H54 (cell line): ENCODE measurements at places on chromosomes 3 and 15.

- DNase-seq: no peak
These were observed 15.6 kb downstream of the NBEAL2 start for GRCh38 chr3:46994801-46995731.

GRCh38 chr15:57432141-57432741 lies 55.9 kb downstream of the CGNL1 start:
- DNase-seq: no peak

DNA sequence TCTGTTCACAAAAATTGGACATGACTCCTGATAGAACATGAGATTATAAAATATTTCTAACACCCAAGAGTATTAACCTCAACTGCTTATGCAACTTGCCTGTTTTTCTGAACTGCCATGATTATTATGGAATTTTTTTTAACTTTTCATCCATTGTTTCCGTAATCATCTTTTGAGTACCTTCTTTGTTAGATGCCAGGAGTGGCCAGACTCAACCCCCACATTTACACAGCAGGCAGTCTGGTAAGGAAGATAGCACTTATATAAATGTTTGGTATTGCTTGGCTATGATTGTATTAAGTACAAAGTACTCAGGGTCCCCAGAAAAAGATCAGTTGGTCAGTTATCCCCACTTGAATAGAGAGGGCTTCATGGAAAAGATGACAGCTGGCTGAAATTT lies 74.3 kb downstream of the CRYBG3 start:
- no peak for DNase-seq

GRCh38 chr3:139201446-139202225 lies 142.2 kb upstream of the MRPS22 start:
- no peak for DNase-seq

- DNase-seq: no peak
These were observed 95.8 kb upstream of the UMPS start for GRCh38 chr3:124634210-124635168.

- no peak for DNase-seq
These were observed 28.1 kb downstream of the ADIPOQ start for GRCh38 chr3:186870421-186871201.

GRCh38 chr3:36744763-36745162 lies 19.6 kb downstream of the DCLK3 start:
- DNase-seq: no peak

- DNase-seq: no peak
These were observed 219.3 kb upstream of the CTNNB1 start for GRCh38 chr3:40979962-40980361.

- peak; percentile 17 for DNase-seq
These were observed 40.1 kb upstream of the MTMR10 start for GRCh38 chr15:31031471-31032067.

- DNase-seq: no peak
These were observed 37.0 kb upstream of the LMCD1 start for GRCh38 chr3:8464668-8465067.

- no peak for DNase-seq
These were observed 5.6 kb upstream of the LPP start for GRCh38 chr3:188148318-188148717.

DNA sequence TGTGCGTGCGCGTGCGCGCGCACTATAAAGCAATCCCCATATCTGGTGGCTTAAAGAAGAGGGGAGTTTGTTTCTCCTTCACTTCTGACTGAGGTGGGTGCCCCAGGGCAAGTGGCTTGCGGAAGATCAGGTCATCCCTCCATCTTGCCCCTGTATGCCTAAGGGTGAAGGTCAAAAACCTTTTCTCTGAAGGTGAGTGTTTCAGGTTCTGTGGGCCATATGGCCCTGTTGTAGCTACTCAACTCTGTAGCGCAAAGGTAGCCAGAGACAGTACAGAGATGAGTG lies 5.5 kb downstream of the ABTB1 start:
- no peak for DNase-seq

- DNase-seq: no peak
These were observed 2.7 kb downstream of the ZMAT3 start for GRCh38 chr3:179068779-179069530.

DNA sequence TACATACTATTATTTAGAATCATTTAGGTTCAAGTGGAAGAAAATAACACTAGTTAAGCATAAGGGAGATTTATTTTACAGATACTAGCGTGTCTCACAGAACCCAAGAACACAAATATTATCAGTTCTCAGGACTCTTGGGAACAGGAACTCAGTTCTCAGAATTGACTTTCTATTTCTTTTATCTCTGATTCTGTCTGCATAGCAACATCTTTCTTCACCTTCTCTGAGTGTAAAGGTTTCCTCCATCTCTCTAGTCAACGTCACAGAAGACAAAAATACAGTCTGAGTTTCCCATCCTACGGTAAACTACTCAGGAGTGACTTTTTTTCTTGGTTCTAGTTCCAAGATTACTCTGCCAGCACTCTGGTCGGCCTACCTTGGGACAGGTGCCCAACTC lies 220.0 kb downstream of the SV2B start:
- no peak for DNase-seq

DNA sequence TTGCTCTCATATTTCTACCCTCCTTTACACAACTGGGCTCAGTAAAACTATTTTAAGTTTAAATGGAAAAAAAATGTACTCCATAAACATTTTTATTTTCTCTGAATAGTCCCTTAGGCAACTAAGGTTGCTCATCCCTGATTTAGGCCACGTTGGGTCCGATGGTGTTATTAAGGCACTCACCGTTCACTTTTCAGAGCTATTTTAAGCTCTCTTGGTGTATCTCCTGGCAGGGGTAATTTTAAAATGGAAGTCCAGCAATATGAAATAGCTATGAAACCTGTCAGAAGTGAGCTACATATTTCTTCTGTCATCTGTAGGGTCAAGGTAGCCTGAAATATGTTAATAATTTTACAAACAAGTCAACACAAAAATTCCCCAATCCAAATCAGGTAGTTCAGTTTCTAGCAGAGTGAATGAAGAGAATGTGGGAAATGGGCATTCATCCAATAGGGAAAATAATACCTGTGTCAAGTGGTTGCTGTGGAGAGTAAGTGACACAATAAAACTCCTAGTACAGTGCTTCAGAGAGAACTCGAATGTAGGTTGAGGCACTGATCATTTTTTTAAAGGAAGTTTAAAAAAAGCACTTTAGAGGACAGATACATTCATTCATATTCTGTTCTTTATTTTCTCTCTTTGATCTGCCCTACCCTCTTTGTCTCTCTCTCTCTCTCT lies 209.3 kb upstream of the FEZF2 start:
- DNase-seq: no peak

- no peak for DNase-seq
These were observed 380.0 kb downstream of the PDCD6IP start for GRCh38 chr3:34178415-34178814.

- no peak for DNase-seq
These were observed 35.6 kb downstream of the PDCD6IP start for GRCh38 chr3:33834096-33834453.

GRCh38 chr3:53132347-53132746 lies 2.1 kb upstream of the RFT1 start:
- DNase-seq: no peak

DNA sequence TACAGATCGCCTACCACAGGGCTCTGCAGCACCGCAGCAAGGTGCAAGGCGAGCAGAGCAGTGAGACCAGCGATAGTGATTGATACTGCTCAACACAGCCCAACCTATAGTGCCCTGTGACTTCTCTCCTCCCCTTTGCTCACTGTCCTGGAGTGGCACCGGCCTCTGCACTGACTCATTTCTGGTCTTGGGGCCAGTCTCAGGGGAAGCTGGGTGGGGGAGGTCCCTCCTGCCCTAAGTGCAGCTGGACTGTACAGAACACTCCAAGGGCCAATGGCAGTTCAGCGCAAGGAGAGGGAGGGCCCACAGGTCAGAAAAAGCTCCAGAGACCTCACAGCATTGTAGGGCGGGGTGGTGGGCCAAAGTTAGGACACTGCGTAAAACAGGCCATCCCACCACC lies 2.5 kb upstream of the OGG1 start:
- peak; percentile 74 for DNase-seq

GRCh38 chr15:77311618-77312398 lies 108.1 kb downstream of the PEAK1 start:
- DNase-seq: no peak

GRCh38 chr3:79253704-79254103 lies 514.1 kb downstream of the ROBO1 start:
- DNase-seq: no peak

GRCh38 chr15:95298729-95299128 lies 1031.8 kb upstream of the NR2F2 start:
- DNase-seq: no peak

GRCh38 chr3:9678493-9678892 lies 25.1 kb upstream of the CPNE9 start:
- no peak for DNase-seq

- DNase-seq: no peak
These were observed 70.5 kb downstream of the PYDC2 start for GRCh38 chr3:191531434-191531972.

DNA sequence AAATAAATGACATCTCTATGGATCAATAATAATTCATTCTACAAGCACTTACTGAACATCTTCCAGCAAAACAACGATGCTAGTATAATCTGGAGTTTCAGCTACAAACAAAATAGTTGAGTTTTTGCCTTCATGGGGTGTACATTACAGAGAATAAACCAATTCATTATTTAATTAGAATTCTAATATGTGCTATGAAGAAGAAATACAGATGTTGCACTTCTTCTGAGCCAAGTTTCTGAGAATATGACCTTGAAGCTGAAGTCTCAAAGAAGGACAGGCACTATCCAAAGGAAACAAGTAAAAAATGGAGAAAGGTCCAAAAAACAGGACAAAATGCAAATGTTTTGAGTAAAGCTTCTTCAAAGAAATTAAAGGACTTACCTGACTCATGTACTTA lies 94.2 kb downstream of the SENP7 start:
- DNase-seq: no peak

DNA sequence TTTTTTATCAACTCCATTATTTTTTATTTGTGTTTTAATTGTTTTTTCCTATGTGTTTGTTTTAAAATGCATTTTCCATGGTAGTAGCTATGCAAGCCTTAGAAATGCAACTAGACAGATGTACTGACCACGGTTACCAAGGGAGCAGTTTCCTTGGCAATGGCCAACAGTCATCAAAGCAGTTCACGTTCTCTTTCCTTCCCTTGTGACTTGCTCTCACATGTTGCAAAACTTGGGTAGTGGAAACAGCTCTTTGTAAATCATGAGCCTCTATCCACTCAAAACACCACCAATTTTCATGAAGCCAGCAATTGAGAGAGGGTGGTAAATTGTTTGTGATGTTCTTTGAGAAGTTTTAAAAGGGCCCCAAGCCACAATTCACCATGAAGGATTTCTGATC lies 499.4 kb upstream of the MDFIC2 start:
- DNase-seq: no peak

DNA sequence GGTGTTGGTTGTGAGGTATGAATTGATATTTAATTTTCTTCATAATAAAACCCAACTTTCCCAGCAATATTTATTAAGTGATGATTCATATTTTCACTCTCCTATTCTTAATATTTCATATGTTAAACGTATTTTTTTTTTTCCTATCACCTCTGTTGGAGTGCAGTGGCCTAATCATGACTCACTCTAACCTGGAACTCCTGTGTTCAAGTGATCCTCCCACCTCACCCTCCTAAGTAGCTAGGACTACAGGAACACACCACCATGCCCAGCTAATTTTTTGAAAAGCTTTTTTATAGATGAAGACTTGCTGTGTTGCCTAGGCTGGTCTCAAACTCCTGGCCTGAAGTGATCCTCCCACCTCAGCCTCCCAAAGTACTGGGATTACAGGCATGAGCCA lies 8.6 kb downstream of the PARP15 start:
- no peak for DNase-seq

DNA sequence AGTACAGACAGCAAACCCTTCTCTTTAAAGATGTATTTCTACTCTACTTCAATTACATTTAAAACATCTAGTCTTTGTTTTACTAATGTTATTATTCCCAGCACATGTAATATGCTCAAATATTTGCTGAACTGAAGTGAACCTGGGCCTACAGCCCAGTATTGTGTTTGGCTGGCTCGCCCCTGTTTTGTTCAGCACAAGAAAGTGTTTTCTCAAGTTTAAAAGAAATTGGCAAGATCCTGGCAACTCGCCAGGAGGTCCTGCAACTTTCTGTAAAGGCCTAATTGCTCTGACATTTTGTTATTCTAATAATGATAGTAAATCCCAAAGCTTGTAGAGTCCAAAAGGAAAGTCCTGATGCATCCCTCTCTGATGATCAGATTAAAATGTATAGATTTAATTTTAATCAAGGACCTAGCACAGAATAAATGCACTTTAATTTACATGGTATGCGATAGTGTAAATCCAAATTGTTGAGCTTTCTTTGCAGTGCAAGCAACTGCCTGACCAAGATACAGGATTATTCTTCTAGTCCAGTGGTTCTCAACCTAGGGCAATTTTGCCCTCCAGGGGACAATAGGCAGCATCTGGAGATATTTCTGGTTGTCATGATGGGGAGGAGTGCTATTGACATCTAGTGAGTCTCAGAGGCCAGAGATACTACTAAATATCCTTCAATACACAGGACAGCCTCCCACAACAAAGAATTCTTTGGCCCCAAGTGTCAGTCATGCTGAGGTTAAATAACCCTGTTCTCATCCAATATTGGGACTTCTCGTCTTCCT lies 35.7 kb upstream of the TMOD3 start:
- DNase-seq: no peak

DNA sequence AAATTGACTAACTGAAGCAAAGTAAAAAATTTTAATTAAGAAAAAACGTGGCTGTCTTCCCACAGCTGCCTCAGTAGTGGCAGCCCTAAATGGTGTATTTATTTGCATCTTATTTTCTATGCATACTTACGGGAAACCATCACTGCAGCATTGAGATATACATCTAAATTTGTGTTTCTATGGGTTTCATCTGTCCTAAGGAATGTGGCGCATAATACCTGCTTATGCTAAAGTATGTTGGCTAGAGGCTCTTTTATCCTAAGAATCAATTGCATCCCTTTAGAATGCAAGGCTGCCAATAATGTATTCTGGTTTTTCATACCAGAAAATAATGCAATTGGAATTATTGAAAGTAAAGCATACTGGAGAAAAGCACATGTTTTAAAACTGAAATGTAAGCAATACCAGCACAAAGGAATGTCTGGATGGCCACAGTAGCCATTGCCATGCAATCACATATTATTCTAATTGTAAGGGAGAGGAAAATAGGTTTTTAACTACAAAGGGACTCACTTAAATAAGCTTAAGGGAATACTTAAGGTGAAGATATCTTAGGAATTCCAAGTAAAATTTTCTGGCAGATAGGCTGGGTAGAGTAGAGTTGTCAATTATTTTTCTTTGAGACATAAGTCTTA lies 834.5 kb upstream of the NECTIN3 start:
- no peak for DNase-seq
